ENCODE measurements at places on chromosomes 3 and 15. TPM values are rescaled to one million over a fixed set of nuclear protein-coding genes. Genes with fewer than 3 reads are reported as not detected.

CHRNA7 gene
- 1.5 TPM for total RNA-seq

FOXB1 gene
- not detected for total RNA-seq

DPPA2 gene
- not detected for total RNA-seq

UBE2E2 gene
- total RNA-seq = 32.5 TPM

RASSF1 gene
- total RNA-seq = 31.5 TPM

ZNF619 gene
- total RNA-seq = 4.9 TPM

SH3GL3 gene
- total RNA-seq = 1.0 TPM

PEX11A gene
- 3.5 TPM for total RNA-seq

PCLAF gene
- 107 TPM for total RNA-seq

TMIE gene
- total RNA-seq = not detected

WNT7A gene
- total RNA-seq = 8.6 TPM

KNG1 gene
- not detected for total RNA-seq

TUSC7 gene
- total RNA-seq = not detected

COL6A5 gene
- not detected for total RNA-seq

HRG gene
- total RNA-seq = not detected

PLA2G4E gene
- not detected for total RNA-seq

DNASE1L3 gene
- total RNA-seq = not detected

HYAL1 gene
- total RNA-seq = 2.2 TPM

MAGEL2 gene
- 0.07 TPM for total RNA-seq

HTR3D gene
- not detected for total RNA-seq

RASA2 gene
- 10.1 TPM for total RNA-seq

CBLB gene
- 5.9 TPM for total RNA-seq

PLCH1 gene
- 3.2 TPM for total RNA-seq

HTD2 gene
- 7.3 TPM for total RNA-seq

CPNE9 gene
- total RNA-seq = not detected

SENP8 gene
- 1.2 TPM for total RNA-seq

CADPS gene
- not detected for total RNA-seq

CFAP100 gene
- not detected for total RNA-seq

GDPGP1 gene
- 9.9 TPM for total RNA-seq

ZPLD1 gene
- total RNA-seq = 0.07 TPM

UNC45A gene
- total RNA-seq = 30.8 TPM

ASB14 gene
- not detected for total RNA-seq

LCTL gene
- 0.23 TPM for total RNA-seq

SPG21 gene
- 80.1 TPM for total RNA-seq

GPR149 gene
- total RNA-seq = not detected

IL17RD gene
- 13.2 TPM for total RNA-seq

COPG1 gene
- total RNA-seq = 124 TPM

GALNT15 gene
- total RNA-seq = not detected

Data from epithelial cell of proximal tubule (primary cell).